ENCODE measurements at places on chromosomes 3 and 15. TPM values are rescaled to one million over a fixed set of nuclear protein-coding genes. Genes with fewer than 3 reads are reported as not detected.

SLCO2A1 gene
- total RNA-seq, result 22.9 TPM

CAPN3 gene
- 16.1 TPM for total RNA-seq

SLC6A11 gene
- 0.44 TPM for total RNA-seq

BFSP2 gene
- not detected for total RNA-seq

CCR9 gene
- total RNA-seq, result not detected

TRAK1 gene
- total RNA-seq, result 31.9 TPM

PIF1 gene
- total RNA-seq, result 2.4 TPM

CISH gene
- 15.5 TPM for total RNA-seq

Measured in tibial nerve (tissue), 4 donors.